ENCODE measurements at places on chromosomes 7 and 10.

DNA sequence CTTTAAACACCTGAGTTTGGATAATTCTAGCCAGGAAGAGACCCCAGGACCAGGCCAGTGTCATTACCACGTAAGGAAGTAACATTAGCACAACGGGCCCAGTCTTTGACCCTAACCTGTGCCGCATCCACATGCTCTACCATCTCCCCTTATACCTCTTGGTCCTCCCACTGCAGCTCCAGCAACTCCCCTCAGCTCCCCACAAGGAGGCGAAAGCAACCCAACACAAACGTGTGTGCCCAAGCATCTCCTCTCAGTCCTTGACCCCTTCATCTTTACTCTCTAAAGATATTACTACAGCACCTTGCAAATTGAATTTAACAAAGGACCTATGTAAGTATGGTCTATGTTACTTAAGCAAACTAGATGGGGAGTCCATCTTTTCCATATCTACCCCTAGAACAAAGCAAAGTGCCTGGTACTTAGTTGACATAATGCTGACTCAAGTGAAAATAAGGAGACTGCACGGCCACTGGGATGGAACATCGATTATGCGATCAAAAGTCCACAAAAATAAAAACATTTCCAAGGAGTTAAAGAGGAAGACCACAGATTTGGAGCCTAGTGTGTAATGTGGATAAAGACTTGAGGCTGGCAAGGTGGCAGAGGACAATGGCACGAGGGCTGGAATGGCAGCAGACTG, 147.7 kb downstream of the JAZF1 start:
- DNase-seq: no peak

- DNase-seq: peak; percentile 54
Observed at GRCh38 chr10:58367069-58367468, 18.1 kb upstream of the TFAM start.

DNA sequence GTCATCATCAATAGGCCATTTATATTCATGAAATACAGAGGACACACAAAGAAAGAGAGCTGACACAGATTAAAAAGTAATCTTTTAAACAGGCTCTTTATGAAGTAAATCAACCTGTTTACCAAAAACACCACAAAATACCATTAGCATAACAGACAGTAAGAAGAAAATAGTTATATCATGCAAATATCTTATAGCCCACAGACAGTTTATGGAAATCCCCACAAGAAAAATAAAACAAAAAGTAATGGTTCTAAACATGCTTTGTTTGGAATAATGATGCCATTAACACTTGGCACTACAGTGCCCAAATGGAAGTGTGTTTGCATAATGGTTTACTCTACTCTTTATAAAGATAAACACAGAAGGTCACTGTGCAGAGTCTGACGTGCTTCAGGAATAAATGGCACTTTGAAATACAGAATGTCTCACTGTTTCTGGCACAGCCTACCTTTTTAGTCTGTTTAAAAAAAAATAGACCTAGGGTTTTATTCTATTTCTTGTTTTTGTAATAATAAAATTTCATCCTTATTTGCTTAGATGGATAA, 30.1 kb downstream of the SEMA3D start:
- DNase-seq: no peak

- no peak for DNase-seq
Observed at GRCh38 chr7:131249003-131249402, 78.7 kb upstream of the MKLN1 start.

DNA sequence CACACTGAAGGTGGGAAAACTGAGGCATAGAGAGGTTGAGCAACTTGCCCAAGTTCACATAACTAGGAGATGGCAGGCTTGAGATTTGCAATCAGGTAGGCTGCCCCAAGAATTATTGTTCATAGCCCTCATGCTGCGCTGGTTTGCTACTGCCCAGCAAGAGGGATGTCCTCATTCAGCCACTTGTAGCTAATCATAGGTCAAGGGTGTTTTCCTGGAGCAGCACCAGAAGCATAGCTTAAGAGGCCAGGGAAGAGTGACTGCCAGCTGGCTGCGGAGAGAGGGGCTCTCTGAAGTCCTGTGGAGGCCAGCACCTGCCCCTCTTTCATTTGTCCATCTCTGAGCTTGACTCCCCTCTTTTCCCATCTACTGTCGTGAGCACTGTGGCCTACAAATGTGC, 15.0 kb downstream of the CDHR3 start:
- no peak for DNase-seq

- no peak for DNase-seq
Observed at GRCh38 chr7:96320442-96320841, 1.5 kb downstream of the SLC25A13 start.

DNA sequence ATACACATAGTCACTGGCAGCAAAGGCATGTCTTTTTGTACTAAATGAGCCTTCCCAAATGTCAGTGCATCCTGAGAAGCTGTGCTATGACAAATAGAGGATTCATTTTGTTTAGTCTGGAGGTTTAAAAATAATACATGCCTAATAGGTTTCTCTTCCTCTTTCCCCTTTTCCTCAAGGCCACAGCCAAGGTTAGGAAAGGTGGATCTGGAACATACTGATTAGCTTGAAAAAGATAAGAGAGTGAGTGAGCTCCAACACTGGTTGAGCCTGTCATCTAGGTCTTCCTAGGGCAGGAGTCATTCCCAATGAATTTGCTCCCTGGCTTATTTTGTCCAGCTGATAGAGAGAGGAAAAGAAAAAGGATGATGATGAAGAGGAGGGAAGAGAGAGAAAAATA, 14.4 kb upstream of the SP4 start:
- no peak for DNase-seq

- no peak for DNase-seq
Observed at GRCh38 chr7:98974906-98975816, 96.8 kb downstream of the TRRAP start.

GRCh38 chr10:67452892-67453291, 243.1 kb downstream of the CTNNA3 start:
- DNase-seq: no peak

- DNase-seq: no peak
Observed at GRCh38 chr10:13953371-13953770, 366.6 kb downstream of the PRPF18 start.

DNA sequence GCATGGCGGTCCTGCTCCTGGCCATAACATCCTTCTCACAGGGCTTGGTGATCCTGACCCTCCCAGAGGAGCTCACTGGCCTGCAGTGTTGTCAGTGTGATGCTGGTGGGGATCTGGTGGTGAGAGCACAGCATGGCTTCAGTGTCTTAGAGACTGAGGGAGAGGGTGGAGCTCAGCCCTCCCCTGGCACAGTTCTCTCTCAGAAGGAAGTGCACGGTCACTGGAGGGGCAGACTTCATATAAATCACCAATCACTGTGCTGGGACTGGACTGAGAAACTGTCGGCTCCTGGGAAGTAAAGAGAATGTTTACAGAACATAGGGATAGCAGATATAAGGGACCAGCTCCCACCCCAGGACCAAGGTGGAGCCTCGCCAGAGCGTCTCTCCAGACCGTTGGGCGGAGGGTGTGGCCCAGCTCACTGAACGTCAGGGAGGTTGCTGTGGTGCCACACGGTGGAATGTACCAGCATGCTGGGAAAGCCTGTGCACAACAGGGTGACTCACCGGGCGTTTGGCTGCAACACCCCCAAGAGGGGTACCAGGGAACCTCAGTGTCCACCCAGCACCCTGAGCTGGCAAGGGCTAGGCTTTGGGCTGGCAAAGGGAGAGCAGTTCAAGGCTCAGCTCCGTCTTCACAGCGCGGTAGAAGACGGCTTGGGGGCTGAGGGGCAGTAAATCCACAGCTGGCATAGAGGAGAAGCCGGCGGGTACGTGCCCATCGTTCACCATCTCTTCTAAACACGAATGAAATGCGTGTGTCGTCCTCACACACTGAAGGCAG, 8.8 kb upstream of the GET4 start:
- no peak for DNase-seq

- no peak for DNase-seq
Observed at GRCh38 chr10:89518876-89519842, 16.2 kb downstream of the SLC16A12 start.

- DNase-seq: no peak
Observed at GRCh38 chr7:129308047-129308446, 83.2 kb downstream of the AHCYL2 start.

GRCh38 chr7:123401295-123401694, 133.1 kb downstream of the IQUB start:
- no peak for DNase-seq

DNA sequence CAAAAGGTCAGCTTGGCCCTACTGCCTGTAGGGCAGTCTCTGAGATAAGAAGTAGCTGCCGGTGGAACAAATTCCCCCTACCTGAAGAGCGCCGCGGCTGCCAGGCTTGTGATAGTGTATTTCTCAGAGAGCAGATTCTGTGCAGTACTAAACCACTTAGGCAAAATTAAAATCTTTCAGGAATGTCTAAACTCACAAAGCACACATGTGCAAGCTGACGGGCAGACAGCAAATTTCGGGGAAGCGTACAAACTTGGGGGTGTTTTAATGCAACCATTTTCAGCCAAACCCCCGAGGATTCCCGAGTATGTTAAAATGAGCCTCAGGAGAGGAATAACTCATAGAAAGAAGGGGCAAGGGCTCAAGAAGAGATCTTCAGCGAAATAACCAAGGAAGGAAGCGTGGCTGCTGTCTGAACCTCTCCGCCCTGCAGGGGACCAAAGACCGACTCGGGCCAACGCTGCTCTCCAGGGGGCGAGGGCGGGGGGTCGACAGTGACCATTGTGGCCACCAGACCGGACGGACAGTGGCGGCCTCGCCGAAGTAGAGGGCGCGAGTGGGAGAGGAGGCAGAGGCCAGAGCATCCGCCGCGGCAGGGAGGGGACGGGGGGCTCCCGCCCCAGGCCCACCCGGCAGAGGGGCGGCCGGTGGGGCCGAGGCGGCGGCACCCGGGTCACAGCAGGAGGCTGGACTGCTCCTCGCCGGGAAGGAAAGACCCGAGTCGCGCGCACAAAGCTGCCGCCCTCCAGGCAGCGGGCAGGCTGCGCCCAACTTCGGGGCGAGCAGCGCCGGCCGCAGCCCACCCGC, 819 bp downstream of the HYCC1 start:
- DNase-seq: peak; percentile 27

- no peak for DNase-seq
Observed at GRCh38 chr7:152336754-152337368, 98.9 kb downstream of the KMT2C start.

- DNase-seq: no peak
Observed at GRCh38 chr10:116096526-116096925, 176.5 kb downstream of the GFRA1 start.

- DNase-seq: no peak
Observed at GRCh38 chr10:119970107-119970506, 77.6 kb downstream of the SEC23IP start.

DNA sequence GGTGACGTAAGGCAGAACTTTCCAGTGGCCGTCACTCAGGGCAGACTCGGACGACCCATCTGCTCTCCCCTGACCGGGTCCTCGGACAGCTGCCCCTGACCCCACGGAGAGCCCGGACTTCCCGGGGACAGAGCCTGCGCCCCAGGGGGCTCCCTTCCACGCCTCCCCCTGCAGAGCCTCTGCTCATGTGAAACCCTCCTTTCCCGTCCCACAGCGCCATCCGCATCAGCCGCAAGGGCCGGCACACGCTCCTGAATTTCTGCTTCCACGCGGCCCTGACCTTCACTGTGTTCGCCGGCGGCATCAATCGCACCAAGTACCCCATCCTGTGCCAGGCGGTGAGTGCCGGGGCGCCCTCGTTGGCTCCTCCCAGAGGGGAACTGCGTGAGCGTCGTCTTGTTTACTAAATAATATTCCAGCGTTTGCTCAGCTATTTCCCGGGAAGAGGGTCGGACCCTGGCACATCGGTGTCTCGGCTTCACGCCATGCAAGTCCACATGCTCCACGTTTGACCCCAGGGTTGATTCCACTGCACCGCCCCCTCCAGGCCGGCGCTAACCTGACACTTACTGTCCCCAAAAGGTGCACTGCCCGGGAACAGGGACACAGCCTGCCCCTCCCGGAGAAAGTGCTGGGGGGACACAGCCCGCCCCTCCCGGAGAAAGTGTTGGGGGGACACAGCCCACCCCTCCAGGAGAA, 10.9 kb downstream of the ADGRA1 start:
- DNase-seq: no peak

DNA sequence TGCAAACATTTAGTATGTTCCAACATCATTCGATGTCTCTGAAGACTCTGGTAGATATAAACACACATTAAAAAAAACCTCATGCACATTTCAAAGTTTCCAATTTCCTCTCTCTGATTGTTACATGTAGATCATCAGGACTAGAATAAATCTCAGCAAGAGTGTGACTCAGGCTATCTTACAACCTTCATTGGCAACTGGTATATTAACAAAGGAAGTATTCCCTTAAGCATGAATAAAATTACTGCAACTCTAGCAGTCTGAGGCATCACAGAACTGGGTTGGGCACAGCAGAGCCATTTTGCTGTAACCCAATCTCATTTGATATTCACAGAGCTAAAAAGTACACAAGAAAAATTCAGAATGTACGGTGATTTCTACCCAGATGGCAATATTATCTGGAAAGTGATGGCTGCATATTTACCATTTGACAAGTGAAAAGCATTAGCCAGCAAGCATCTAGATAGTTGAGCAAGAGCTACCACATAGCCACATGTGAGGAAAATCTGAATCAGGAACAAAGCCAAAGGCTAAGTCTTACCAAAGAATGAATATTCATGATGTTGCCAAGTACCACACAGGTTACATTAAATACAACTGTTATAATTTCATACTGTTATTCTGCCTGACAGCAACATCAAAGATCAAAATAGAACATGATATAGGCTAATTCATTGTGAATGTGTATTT, 232.2 kb downstream of the CRPPA start:
- DNase-seq: no peak

DNA sequence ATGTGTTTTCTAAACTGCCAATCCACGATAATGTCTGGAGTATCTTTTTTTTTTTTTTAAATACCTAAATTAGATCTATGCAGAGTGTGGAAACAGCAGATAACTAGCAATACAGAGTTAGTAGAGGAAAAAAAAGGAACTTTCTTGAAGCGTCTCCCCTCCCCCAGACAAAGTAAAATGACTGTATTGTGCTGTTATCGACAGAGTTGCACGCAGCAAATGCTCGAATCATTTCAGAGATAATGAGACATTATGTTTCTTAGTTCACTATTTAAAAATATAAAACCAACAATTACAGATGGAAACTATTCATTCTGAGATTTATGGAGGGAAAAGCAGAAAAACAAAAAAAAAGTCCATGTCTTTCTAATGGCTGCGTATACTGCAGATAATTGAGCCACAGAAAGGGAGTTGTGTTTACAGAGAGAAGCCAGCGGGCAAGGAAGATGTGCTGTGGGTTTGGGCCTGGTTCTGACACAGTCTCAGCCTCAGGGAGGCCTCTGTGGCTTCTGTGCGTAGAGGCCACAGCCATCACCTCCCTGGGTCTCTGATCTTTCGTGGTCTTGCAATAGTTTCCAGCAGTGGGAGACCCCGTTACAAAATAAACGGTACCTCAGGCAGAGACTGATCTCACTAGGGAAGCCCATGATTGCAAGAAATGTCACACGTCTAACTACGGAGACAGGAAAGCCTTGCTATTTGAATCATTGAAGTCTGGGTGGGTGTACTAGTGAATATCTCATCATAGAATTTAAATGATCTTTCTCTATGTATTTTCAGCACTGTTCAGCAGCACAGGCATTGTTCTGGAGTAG, 19.1 kb upstream of the KLF6 start:
- DNase-seq: no peak

GRCh38 chr10:44383749-44384600, 922 bp downstream of the CXCL12 start:
- no peak for DNase-seq

- DNase-seq: no peak
Observed at GRCh38 chr7:84553711-84554110, 359.1 kb upstream of the SEMA3A start.

- DNase-seq: no peak
Observed at GRCh38 chr7:723541-723940, 3.0 kb upstream of the DNAAF5 start.

GRCh38 chr7:542713-543500, 23.3 kb upstream of the PDGFA start:
- no peak for DNase-seq

GRCh38 chr10:124508070-124508667, 46.5 kb downstream of the LHPP start:
- DNase-seq: no peak
